Right ventricle myocardium superior (tissue), 1 donor: ENCODE measurements at places on chromosomes 7 and 10. TPM values are rescaled to one million over a fixed set of nuclear protein-coding genes. Genes with fewer than 3 reads are reported as not detected.

DNA sequence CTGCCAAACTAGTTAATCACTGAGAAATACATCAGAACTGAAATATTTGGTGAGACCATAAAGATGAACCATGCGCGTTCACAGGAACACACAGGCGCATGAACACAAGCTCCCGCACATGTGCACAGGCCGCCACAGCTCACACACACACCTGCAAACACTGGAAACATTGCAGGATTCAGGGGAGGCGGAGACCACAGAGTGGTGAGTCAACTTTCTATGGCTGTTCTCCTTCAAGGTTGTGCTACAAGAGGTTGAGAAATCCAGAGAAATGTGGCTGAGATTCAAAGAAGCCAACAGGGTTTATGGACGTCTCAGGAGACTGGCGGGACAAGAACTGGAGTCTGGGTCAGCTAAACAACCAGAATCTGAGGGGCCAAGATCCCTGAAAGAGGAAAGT lies 17.8 kb downstream of the ESYT2 start:
- DNase-seq: no peak

DNA sequence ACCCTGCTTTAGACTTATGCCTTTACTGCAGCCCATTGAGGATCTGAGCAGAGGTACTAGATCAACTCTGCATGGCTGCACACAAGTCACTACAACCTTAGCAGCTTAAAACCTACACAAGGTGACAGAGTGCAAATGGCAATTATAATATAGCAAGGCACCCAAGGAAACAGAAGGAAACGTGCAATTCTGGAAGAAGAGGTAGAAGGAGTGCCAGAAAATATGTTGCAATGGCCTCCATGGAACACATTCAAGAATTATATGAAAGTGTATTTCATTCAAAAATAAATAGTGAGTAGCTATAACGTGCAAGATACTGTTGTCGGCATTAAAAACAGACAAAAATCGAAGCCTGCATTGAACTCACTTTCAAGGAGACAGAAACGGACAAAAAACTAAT lies 2.9 kb upstream of the AKR1C8 start:
- no peak for DNase-seq

DNA sequence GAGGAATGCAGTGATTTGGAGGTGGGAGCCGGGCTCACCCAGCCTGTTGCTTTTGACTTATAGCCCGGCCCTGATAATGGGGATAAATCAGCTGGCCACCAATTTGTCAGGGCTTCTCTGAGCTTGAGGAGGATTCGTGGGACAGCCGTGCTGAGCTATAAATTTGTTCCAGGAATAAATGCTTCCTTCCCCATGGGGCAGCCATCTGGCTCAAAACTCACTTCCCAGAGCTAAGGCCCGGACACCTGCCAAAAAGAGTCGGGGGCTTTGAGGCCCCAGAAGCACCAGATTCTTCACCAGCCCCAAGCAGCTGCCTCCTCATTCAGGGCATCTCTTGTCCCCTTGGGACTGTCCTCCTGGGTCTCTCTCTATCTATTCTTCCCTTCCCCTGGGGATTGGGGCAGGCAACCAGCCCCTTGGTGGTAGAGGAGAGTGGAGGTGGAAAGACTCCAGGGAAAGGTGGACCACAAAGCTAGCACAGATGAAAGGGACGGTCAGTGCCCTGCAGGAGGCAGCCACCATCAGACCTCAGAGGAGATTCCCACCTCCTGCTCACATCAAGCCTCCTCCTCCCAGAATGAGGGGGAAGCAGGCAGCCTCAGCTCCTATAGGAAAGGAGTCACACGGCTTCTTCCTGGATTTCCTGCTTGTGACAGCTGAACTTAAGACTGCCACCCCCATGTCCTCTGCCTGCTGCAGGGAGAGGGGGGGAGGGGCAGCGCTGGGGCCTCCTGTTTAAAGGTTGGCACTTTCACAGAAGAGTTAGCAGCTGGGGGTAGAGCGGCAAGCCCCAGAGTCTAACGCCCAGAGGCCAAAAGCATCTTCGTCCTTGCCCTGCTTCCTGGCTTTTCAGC lies 44.2 kb upstream of the LRRC4 start:
- no peak for DNase-seq

- DNase-seq: no peak
Measured at GRCh38 chr7:31099451-31100444, 47.6 kb downstream of the ADCYAP1R1 start.

GRCh38 chr10:128897401-128898129 lies 569.5 kb upstream of the MGMT start:
- DNase-seq: no peak

The AOC1 gene
- not detected for total RNA-seq

The ADARB2 gene
- total RNA-seq: not detected

The OR2A12 gene
- total RNA-seq: not detected

GRCh38 chr7:113891828-113892227 lies 27.0 kb downstream of the PPP1R3A start:
- no peak for DNase-seq

The BAG3 gene
- 153 TPM for total RNA-seq

DNA sequence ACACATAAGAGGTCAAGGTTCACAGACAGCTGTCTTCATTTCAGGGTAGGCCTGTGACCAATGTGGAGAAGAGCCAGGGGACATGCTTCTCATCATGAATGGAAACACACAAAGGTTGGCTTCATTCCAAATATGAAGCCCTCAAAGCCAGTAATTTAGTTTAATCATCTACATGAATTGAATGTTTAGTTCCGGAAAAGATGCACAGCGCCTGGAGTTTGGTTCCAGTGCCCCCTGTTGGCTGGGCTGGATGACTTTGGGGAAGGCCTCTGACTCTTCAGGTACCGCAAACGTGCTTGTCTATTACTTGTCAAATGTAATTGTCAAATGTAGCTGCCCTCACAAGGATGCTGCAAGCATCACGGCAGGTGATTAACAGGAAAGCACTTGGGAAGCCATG lies 130.7 kb downstream of the ADRA2A start:
- DNase-seq: no peak
